ENCODE measurements at places on chromosomes 7 and 10.

DNA sequence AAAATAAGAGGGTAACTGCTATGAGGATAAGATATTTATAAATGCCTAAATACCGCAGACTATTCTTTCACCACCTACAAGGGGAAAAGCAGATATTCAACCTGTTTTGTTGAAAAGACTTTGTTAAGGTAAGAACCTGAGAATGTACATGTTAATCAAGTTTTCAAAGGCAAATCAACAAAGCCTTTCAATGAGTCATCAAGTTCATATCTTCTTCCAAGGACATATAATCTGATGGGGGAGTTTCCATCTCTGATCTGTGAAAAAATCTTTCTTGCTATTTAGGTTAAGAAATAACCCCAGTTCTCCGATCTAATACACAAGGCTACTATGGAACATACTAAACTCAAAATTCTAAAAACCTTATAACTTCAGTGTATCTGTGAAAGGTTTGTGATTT, 40.0 kb upstream of the ANLN start:
- no peak for DNase-seq

- DNase-seq = no peak
These were observed 19.1 kb downstream of the WDR86 start for GRCh38 chr7:151390598-151391357.

GRCh38 chr7:20220293-20220761, 3.1 kb upstream of the MACC1 start:
- DNase-seq = no peak

- no peak for DNase-seq
These were observed 44.4 kb upstream of the KLF6 start for GRCh38 chr10:3829156-3830050.

GRCh38 chr10:124296121-124296812, 122.5 kb downstream of the OAT start:
- DNase-seq = no peak

- DNase-seq = no peak
These were observed 24.8 kb downstream of the KIF5B start for GRCh38 chr10:32031424-32031823.

DNA sequence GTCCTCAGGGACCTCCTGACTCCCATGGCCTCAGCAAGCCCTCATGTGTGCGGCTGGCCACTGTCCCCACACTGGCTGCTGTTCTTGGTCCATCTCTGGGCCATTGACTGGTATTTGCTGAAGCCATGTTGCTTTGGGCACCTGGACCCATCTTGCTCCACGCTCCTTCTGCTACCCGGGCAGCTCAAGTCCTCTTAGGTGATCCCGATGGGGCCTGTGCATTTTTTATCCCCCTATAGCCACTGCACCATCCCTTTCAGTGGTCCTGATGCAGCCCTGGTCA, 16.7 kb downstream of the RAMP3 start:
- no peak for DNase-seq

DNA sequence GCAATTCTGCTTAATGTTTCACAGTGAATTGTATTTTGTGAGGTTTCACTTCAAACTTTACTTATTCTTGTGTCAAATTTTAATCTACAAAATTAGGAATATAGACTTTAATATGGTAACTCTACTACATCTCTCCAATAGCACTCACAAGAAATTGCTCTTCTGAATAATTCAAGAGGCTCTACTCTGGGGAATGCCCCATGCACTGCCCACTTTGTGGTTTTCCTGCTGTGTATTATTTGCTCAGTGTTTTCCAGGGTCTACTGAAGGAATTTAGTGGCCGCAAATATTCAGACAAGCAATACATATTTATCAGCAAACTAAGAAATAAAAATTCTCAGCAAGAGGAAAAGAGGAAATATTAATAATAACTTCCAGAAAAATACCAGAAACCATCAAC, 611.4 kb downstream of the TNS3 start:
- DNase-seq = no peak

- DNase-seq = no peak
These were observed 48.1 kb downstream of the ADAM22 start for GRCh38 chr7:87982116-87982515.

DNA sequence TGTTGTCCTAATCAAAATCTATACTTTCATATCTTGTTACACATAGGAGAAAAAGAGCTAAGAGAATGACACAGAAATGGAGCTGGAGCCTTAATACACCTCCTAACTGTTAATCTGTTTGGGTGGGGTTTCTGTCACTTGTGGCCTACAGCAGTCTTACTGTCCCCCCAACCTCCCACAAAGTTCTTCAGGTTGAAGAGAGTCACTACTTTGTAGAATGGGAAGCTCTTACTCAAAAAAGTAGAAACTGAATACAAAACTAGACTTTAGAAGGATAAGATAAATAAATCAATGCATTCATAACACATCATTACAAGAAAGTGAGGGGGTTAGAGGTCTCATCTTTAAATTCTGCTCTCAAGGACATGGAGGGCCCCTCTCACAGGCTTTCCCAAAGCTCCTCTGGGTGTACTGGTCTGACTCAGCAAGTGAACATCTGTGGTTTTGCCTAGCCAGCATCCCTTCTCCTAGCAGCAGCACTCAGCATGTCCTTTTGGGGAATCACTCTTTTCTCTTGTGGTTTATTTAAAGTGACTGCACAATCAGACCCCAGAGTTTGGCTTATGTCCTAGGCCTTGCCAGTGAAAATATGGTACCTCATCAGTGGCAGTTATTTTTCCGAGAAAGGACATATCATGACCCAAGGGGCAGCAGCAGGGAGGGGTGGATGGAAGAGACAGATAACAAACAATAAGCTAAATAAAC, 2.0 kb upstream of the BLVRA start:
- DNase-seq = no peak

DNA sequence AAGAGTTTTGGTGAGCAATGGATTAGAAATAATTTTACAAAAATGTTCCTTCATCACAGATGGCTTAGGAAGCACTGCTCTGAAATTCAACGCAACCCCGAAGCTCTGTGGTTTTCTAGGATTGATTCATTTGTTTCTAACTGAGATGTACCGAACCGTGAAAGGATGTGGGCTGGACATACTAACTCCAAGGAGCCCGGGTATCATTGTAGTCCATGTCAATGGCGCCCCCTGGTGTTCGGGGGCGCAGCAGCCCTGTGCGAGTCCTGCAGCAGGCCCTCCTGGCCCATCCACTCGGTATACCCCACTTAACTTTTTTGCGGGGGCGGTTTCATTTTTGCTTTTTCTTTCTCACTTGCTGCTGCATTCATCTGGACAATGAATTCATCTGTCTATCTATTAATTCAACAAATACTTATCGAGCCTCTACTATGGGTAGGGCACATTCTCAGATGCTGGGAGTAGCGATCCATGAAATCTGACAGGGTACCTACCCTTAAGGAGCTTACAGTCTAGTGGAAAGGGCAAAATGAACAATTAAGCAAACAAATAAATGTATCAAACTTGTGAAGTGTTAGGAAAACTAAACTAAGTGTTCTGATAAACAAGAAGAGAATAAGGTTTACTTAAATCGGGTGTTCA, 25.2 kb upstream of the ITPRID1 start:
- no peak for DNase-seq

DNA sequence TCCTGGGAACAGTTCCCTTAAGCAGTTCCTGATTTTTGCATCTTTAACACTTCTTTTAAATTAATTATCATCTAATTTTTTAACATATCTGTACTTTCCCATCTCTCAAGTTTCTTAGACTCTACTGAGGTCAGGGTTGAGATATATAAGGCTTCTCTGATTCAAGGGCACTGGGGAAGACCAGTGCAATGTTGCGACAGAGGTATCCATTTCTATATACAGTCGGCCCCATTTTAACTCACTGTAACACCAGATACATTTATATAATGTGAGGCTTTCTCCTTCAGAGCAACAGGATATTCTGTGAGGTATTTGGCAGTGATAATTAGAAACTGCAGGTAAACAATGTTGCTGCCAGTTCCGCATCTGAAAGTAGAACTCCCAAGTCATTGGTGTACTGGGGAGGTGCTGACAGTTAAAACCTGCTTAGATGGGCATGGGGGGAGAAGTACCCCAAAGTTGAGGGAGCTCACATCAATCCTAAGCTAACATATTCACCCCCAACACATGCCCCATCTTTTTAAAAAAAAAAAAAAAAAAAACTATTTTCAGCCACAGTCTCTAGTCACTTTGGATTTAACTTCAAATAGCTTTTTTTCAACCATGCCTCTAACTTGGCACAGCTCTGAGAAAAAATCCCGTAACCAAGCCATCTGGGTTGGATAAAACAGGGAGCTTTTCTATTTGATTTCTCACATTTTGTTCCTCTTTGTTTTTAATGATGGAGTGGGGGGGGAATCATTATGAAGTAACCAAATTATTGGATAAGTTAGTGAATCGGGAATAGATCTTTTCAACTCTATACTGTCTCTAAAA, 62.9 kb downstream of the REEP3 start:
- DNase-seq = no peak

- DNase-seq = no peak
These were observed 26.5 kb upstream of the TMEM229A start for GRCh38 chr7:124059375-124059774.

- no peak for DNase-seq
These were observed 268.3 kb upstream of the SHH start for GRCh38 chr7:156080596-156080995.

DNA sequence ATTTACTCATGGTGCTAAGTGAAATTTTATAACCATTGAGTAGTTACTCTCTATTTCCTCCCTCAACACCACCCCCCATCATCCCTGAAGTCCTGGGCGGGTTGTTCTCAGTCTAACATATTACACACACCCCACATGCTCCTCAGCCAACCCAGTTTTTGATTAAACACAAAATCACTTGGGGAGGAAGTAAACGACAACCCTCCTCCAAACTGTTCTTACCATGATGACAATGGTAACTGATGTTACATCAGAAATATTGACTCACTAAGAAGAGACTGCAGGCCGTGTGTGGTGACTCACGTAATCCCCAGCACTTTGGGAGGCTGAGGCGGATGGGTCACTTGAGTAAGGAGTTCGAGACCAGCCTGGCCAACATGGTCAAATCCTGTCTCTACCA, 44.2 kb downstream of the RAB11FIP2 start:
- no peak for DNase-seq

DNA sequence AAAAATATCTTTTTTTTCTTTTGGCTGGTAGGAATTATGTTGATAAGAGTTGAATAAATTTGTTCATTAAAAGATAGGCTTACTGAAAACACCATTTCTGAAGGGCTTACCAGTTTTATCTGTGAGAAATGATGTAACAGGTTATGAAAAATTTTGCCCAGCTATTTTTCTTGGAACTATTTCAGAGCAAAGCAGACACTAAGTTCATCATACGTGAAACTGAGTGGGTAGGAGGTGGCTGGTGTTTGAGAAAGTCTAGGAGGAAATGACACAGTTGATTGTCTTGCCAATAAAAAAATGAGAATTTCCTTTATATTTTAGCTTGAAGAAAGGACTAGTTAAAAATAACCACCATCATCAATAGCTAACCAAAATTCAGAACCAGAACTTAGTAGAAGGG, 6.2 kb upstream of the MRC1 start:
- no peak for DNase-seq

DNA sequence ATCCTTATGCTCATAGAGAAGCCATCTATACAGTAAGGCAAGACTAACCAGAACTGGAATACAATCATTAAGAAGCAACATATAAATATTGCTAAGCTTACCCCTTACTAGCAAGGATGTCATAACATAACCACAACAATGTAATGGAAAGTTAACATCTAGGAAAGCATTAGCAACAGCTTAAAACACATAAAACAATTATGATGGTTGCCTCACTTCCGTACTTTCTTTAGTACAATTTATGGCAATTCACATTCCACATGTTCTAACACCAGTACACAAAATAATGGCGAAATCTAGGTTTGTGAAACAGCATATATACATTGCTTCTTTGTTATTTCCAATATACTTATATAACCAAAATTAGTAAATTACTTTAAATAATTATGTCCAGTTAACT, 195.0 kb downstream of the AHR start:
- no peak for DNase-seq

DNA sequence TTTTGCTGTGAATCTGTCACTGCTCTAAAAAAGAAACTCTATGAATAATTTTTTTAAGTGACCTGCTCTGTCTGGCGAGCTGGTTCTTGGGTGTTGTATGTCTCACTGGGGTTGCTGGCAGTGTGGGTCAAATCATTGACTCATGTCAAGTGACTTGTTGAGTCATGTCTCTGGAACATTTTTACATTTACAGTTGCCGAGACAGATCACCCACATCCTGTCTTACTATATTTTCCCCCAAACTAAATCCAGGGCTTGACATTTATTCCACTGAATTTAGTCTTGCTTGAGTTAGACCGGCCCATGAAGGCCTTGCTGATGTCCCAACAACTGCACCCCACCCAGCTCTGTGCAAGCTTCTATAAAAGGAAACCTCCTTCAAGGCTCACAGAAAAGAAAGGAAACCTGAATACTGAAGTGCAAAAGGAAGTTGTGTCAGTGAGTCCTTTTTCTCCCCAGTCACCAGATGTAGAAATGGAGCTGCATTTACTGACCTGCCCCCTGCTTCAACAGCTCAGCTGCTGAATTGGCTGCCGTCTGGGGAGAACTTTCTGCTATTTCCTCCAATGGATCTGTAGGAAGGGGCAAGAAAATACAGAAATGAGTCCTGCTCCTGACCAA, 290.3 kb downstream of the TNS3 start:
- DNase-seq = no peak

DNA sequence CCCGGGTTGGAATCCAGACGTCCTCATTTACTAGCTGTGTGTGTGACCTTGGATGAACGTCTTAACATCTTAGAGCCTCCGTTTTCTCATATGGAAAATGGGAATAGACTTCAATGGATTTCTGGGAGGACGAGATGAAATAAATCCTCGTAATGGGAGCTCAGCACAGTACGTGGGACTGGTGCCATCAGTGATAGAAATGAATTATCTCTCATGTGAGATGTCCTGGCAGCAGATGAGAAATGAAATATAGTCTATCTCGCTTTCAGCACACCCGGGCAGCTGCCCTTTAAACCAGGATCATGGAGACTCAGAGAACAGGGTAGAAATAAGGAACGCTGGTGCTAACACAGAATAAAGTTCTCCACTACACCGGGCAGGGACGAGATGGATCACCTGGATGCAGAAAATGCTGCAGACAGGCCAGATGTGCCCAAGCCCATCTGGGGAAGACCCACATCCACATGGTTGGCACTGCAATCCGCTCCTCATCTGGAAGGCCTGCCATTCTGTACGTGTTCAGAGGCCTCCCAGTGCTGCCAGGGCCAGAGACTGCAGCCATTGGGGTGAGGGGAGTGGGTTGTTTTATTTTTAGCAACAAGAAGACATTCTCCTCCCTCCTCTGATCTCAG, 11.1 kb upstream of the EMX2 start:
- no peak for DNase-seq

DNA sequence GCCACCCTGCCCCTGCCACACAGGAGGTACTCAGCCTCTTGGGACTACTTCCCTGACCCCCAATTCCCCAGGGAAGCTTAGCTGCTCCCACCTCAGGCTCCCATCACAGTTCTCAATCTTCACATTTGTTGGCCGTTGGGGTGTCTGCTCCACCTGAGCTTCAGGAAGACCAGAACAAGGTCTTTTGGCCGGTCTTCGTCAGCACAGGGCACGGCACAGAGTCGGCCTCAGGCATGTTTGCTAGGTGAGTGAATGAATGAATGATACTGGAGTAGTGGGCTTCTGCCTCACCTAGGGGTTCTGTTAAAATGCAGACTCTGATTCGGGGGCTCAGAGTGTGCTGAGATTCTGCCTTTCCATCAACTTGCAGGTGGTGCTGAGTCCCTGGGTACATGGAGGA, 20.3 kb downstream of the GPRIN2 start:
- DNase-seq = no peak

GRCh38 chr7:109460296-109460695, 890.6 kb downstream of the DNAJB9 start:
- no peak for DNase-seq
